Mucosa of descending colon (tissue), 3 donors: ENCODE measurements at places on chromosomes 2 and 18.

DNA sequence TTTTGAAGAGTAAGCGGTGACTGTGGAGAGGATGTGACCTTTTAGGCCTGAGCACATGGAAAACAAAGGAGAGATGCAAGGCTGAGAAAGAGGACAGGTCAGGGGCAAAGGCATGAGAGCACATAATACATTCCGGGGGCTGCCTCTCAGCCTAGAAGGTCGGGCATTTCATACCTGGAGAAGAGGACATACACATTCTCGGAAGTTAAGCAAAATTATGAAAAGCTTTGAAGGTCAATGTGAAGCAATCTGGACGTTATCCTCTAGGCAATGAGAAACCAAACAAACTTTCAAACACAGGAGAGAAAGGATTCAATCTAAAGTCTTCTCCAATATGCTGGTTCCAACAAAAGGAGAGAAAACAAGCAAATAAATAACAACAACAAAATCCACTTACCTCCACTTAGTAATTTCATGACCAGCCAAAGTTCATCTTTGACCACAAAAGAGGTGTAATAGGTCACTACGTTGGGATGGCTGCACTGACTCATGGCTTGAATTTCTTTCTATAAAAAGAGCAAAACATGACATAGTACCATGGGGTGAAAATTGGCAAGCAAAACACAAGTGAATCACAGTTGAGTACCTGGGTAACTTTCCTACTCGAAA is 80.4 kb downstream of the STK39 start:
- no peak for DNase-seq

- no peak for DNase-seq
These were observed 78.5 kb downstream of the FIGN start for GRCh38 chr2:163657281-163657656.

DNA sequence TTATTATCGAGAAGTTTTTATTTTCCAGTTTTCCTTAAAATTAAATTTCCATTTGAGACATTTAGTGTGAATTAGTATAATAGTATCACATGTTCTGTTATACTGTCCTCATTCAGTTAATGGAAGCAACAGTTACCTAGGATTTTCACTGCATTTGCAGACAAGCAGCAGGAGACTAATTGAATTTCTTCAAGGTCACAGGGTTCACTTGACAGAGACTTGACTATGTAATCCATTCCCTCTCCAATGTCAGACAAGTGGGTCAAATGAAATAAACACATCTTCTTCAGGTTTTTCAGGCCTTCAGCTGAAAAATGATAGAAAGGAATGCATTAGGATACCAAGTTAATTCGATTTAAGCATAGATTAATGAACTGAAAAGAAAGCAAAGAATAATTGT is 26.7 kb downstream of the NLRC4 start:
- DNase-seq: no peak

- no peak for DNase-seq
These were observed 7.3 kb upstream of the COL3A1 start for GRCh38 chr2:188966728-188967440.

GRCh38 chr2:197707316-197708213 is 2.4 kb downstream of the MARS2 start:
- DNase-seq: peak; percentile 23
